ENCODE measurements at places on chromosomes 4 and X.
A peak's percentile ranks its signal among the peaks of the same experiment; 100 is the strongest.

DNA sequence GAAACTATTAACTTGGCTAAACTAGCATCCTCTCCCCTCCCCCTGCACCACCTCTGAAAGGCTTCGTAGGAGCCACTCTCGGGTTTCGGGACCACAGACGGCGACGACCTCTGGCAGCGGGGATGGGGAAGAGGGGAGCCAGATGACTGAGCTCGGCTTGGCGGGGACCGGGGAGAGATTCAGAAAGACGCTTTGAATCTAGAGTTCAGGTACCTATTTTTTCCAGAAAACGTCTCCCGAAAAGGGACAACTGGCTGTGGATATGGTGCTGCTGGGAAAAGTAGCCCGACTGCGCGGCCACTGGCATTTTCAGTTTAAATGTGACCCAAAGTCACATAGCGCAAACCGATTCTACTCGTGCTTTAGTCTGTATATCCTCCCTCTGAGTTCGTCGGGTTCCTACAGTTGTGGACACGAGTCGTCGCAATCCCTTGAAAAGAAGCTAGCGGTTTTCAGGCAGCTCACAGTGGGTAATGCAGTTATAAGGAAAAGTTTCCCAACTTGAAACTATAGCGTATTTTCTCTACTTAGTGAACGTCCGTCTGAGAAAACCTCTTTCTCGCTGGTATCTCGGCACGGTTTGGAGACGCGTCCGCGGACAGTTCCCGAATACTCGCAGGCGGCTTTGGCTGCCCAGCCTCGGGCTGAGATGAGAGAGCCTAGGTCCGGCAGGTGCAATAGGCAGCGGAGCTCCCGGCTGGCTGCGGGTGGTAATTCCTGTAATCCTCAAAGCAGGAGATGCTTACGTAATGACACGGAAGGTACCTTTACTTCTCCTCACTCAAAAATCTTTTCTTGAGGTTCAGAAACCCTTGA is 1.3 kb downstream of the PARM1 start:
- DNase-seq = peak; percentile 42

DNA sequence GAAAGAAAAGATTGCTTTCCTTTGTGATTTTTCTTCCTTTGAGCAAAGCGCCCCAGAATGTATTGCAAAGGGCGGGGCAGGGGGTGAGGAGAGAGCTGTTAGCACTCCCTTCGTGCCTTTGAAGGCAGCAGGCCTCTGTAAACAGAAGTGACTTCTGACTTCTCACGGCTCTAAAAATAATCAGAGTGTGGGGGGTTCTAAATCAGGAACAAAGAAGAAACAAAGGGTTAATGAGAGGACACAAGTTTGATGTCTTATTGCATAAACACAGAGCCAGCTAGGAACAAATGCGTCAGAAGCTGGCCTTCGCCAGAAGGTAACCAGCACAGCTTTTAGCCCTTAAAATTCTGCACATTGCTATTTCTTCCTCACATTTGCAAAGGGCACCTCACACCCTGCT is 626.2 kb downstream of the MID1IP1 start:
- peak; percentile 19 for DNase-seq

DNA sequence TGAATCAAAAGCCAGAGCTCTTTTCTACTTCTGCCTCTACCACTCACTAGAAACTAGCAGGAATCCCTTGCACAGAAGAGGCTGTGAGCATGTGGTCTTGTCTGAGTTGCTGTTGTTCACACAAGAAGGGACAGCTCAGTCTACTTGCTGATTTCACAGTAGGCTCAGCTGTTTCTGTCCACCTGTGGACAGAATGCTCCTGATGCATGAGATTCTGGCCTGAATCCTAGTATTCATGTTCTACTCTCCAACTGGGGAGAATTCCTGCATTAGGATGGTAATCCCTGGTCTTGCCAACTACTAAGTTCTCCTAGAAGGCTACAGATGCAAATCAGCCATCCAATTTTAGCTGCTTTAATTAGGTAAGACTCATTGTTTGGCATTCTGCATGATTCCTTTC is 112.8 kb downstream of the PPA2 start:
- no peak for DNase-seq

DNA sequence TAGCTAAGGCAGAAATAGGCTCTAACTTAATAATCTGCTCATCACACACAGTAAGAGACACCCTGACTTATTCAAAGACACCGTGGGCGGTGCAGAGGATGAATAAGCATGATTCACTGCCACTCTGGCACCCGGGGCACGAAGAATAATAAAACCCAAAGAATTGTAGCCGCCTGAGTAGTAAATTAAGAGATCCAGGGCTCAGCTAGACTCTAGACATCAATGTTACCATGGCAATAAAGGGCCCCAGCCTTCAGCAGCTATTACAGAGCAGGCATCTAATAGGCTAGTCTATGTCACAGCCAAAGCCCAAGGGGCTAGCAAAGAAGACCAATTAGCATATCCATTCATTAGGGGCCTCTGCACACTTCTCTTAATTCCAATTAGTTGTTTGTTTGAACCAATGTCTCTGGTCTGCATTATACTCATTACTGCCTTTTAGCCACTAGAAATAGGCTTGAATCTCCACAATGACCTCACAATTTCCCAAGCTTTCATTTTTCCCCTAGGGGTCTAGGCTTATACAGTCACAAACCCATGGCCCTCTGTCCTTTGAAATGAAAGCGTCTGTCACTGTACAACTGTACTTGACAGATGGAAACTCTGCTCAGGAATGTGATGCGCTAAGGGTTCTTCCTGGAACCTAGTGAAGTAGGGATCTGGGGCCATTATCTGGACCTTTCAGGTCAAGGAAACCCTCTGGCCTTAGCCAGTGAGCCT is 3.0 kb upstream of the ATP1B4 start:
- no peak for DNase-seq

DNA sequence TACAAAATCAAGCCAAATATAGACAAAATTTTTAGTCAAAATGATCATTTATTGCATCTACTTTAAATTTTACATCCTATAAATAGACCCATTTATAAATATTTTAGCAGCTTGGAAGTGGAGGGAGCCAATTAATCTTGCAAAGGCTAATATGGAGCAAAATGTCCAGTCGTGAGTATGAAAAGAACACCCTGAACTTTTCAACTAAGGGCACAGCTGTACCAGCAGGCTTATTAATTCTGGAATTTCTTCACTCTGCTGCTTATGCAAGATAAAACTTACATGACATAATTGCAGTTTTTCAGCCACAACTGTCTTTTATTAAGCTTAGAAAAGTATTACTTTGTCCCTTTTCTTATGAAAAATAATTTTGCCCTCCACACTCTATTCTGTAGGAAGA is 22.9 kb upstream of the USP53 start:
- no peak for DNase-seq

GRCh38 chrX:53281321-53281822 is at the start of gene IQSEC2:
IQSEC2 (minus strand) TSS chrX:53281584.
- DNase-seq = peak; percentile 77
